Tibial nerve (tissue), 4 donors: ENCODE measurements at places on chromosomes 5 and 9.

GRCh38 chr9:109926421-109926869 lies 146.4 kb downstream of the PALM2AKAP2 start:
- H3K4me1 ChIP-seq: peaks cover 8% of the 10 kb centered on the region
- no peak overlapping the region for H3K27ac ChIP-seq
- H3K27me3 ChIP-seq: no peaks in the 10 kb centered on the region
- no peaks in the 10 kb centered on the region for H3K36me3 ChIP-seq
- peak; percentile 14 for DNase-seq

GRCh38 chr5:80060966-80061365 lies 25.8 kb downstream of the THBS4 start:
- no peaks in the 10 kb centered on the region for H3K4me1 ChIP-seq
- H3K4me3 ChIP-seq: no peak overlapping the region
- no peak overlapping the region for H3K27ac ChIP-seq
- no peak for DNase-seq
- no peaks in the 10 kb centered on the region for H3K36me3 ChIP-seq

GRCh38 chr5:33180900-33181299 lies 259.9 kb upstream of the TARS1 start:
- no peaks in the 10 kb centered on the region for H3K4me1 ChIP-seq
- H3K36me3 ChIP-seq: no peaks in the 10 kb centered on the region
- H3K4me3 ChIP-seq: no peak overlapping the region
- DNase-seq: no peak
- no peaks in the 10 kb centered on the region for H3K27me3 ChIP-seq

- no peak overlapping the region for H3K4me3 ChIP-seq
- H3K27me3 ChIP-seq: no peaks in the 10 kb centered on the region
- no peaks in the 10 kb centered on the region for H3K4me1 ChIP-seq
- no peak overlapping the region for H3K27ac ChIP-seq
- DNase-seq: no peak
- no peaks in the 10 kb centered on the region for H3K36me3 ChIP-seq
Measured at GRCh38 chr9:35481347-35481975, 8.4 kb upstream of the RUSC2 start.

GRCh38 chr9:108272349-108272899 lies 583.4 kb downstream of the ACTL7B start:
- H3K4me3 ChIP-seq: no peak overlapping the region
- no peaks in the 10 kb centered on the region for H3K36me3 ChIP-seq
- no peaks in the 10 kb centered on the region for H3K4me1 ChIP-seq
- peak; percentile 17 for DNase-seq

- H3K27me3 ChIP-seq: peaks cover 82% of the 10 kb centered on the region
- no peaks in the 10 kb centered on the region for H3K36me3 ChIP-seq
- H3K4me3 ChIP-seq: peak overlapping the region; percentile 51
- no peaks in the 10 kb centered on the region for H3K4me1 ChIP-seq
Measured at GRCh38 chr9:23824830-23825591, 1.0 kb downstream of the ELAVL2 start.

DNA sequence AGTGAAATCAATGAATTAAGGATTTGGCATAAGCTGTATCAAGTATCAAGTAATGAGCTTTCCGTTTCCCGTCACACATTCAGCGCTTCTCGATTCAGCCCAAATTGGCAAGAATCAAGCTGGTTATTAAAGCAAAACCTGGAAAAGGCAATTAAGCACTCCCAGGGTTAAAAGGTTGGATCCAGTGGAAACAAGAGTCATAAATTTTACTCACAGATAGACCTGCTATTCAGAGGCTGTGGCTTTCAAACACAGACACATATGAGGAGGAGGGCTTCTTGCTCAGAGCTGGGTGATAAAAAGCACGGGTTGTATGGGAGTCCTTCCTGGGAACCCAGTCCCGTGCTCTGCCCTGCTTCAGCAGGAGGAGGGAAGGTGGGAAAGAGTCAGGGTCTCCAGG lies 112.3 kb upstream of the CXCL14 start:
- no peak overlapping the region for H3K27ac ChIP-seq
- no peak for DNase-seq
- no peak overlapping the region for H3K4me3 ChIP-seq
- no peaks in the 10 kb centered on the region for H3K27me3 ChIP-seq
- H3K36me3 ChIP-seq: no peaks in the 10 kb centered on the region

GRCh38 chr9:95720496-95720895 lies 155.0 kb upstream of the ERCC6L2 start:
- H3K4me3 ChIP-seq: no peak overlapping the region
- no peaks in the 10 kb centered on the region for H3K36me3 ChIP-seq
- no peak for DNase-seq
- no peak overlapping the region for H3K27ac ChIP-seq

- H3K36me3 ChIP-seq: no peaks in the 10 kb centered on the region
- no peak for DNase-seq
- H3K4me3 ChIP-seq: no peak overlapping the region
- no peaks in the 10 kb centered on the region for H3K27me3 ChIP-seq
- no peaks in the 10 kb centered on the region for H3K4me1 ChIP-seq
Measured at GRCh38 chr5:72878854-72879253, 62.4 kb downstream of the TNPO1 start.

- no peaks in the 10 kb centered on the region for H3K27me3 ChIP-seq
- no peaks in the 10 kb centered on the region for H3K4me1 ChIP-seq
- DNase-seq: no peak
- no peaks in the 10 kb centered on the region for H3K36me3 ChIP-seq
Measured at GRCh38 chr5:165134155-165134554, 1628.7 kb downstream of the MAT2B start.

- H3K27me3 ChIP-seq: no peaks in the 10 kb centered on the region
- DNase-seq: no peak
- H3K4me3 ChIP-seq: no peak overlapping the region
Measured at GRCh38 chr5:173625673-173626504, 9.4 kb upstream of the BOD1 start.

DNA sequence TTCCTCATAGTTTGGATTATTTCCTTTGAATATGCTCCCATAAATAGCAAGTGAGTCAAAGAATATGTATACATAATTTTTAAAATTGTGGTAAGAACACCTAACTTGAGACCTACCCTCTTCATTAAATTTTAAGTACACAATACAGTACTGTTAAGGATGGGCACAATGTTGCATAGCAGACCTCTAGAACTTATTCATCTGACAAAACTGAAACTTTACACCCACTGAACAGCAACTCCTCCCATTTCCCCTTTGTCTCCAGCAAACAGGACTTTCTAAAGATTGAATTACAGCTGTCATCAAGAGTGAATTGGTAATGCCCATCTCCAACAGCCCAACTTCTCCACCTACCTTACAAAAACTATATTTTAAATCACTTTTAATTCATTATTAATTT lies 388.9 kb downstream of the HTR1A start:
- H3K4me3 ChIP-seq: no peak overlapping the region
- no peaks in the 10 kb centered on the region for H3K27me3 ChIP-seq
- DNase-seq: no peak
- no peak overlapping the region for H3K27ac ChIP-seq

DNA sequence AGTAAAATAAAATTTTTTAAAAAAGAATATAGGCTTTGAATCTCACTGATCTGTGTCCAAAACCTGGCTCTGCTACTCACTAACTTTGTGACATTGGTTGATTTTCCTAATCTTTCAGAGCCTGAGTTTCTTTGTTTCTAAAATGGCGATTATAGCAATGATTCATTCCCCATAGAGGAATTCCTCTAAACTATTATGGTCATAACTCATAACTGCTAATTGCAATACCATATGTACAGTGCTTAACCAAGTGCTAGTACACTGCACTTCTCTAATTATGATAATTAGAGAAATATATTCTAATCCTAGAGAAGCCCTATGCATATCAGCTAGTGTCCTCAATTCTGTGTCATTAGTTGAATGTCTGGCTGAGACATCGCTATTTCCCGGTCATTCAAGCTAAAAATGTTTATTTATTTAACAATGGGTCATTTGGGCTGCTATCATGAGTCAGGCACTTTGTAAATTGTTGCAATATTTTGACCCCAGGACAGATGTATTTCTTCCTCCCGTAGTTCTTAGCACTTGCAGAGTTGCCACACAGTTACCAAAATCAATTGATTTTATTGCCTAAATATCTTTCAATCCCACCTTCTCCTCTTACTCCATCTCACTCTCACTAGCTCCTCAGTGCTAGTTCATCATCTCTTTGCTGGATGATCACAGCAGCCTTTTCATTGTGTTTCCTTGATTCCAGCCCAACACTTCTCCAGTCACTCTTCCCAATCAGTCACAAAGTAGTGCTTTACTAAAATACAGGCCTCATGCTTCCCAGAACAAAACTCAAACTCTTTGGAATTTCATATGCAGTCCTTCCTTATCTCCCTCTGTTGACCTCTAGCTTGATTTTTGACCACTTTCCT lies 200.9 kb upstream of the PAPPA start:
- no peaks in the 10 kb centered on the region for H3K27me3 ChIP-seq
- H3K27ac ChIP-seq: no peak overlapping the region
- no peaks in the 10 kb centered on the region for H3K36me3 ChIP-seq
- no peaks in the 10 kb centered on the region for H3K4me1 ChIP-seq
- DNase-seq: no peak
- H3K4me3 ChIP-seq: no peak overlapping the region

- no peaks in the 10 kb centered on the region for H3K27me3 ChIP-seq
- H3K4me3 ChIP-seq: peak overlapping the region; percentile 5
Measured at GRCh38 chr5:124649491-124650146, 96.8 kb downstream of the ZNF608 start.

GRCh38 chr9:127977009-127977883 lies 3.5 kb downstream of the EEIG1 start:
- no peak for DNase-seq
- H3K4me1 ChIP-seq: no peaks in the 10 kb centered on the region
- peak overlapping the region; percentile 83 for H3K27ac ChIP-seq
- no peaks in the 10 kb centered on the region for H3K36me3 ChIP-seq
